T1000 (cell line): ENCODE measurements at places on chromosomes 5 and 9.

GRCh38 chr9:18639911-18640310, 166.0 kb downstream of the ADAMTSL1 start:
- no peak for DNase-seq

DNA sequence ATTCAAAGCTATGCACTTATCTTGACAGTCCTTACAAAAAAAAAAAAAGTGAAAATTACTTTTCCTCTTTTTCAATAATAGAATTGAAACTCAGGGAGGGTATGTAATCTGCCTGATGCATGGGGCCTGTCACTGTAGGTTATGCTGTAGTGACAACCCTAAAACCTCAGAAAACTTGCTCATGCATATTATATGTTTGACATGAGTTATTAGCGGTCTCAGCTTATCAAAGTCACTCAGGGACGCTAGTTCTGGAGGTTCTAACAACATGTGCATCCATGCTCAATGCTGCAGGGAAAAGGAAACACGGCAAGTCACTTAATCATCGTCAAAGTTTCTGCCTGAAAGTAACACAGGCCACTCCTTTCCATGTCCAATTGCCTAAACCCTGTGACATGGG, 78.4 kb upstream of the TMEM252 start:
- DNase-seq, result no peak

DNA sequence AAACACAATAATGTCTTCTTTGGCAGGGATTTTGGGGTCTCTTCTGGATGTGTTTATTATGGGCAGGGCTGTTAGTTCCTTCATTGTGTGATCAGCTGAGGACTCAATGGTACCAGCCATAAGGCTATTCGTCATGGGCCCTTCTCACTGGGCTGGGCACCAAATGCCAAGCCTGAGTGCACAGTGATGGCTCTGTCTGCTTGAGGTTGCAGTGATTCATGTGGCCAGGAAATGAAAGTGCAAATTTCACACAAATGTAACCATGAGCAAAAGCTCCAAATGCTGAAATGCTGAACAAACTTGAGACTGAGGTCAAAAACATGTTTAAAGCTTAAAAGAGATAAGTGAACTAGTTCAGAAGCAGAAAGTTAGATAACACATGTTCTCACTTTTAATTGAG, 191.0 kb downstream of the TARS1 start:
- DNase-seq, result no peak

GRCh38 chr5:166379517-166379916, 1911.9 kb upstream of the WWC1 start:
- DNase-seq, result no peak

GRCh38 chr5:55771175-55771655, 33.4 kb downstream of the DDX4 start:
- no peak for DNase-seq

- DNase-seq, result peak; percentile 15
Measured at GRCh38 chr5:153964880-153965645, 73.6 kb downstream of the FAM114A2 start.

DNA sequence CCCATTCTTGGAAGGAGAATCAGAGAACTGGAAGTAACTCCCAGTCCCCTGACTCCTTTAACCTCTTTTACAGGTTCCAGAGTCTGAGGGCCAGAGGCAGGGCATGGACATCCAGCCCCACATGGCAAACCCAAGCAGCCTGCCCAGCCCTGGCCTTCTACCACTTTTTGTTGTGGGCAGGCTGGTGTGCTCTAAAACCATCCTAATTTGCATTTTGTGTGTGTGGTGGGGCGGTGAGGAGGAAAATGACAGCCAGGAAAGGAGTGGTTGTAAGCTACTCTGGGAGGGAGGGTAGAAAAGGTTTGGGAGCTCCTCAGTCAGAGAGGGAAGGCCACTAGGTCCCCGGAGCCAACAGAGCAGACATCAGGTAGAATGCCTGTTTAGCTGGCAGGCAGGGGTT, 90.6 kb downstream of the PSD2 start:
- DNase-seq, result no peak

- no peak for DNase-seq
Measured at GRCh38 chr9:37407468-37407867, 15.0 kb upstream of the GRHPR start.

- no peak for DNase-seq
Measured at GRCh38 chr5:23494558-23494957, 12.9 kb upstream of the PRDM9 start.

DNA sequence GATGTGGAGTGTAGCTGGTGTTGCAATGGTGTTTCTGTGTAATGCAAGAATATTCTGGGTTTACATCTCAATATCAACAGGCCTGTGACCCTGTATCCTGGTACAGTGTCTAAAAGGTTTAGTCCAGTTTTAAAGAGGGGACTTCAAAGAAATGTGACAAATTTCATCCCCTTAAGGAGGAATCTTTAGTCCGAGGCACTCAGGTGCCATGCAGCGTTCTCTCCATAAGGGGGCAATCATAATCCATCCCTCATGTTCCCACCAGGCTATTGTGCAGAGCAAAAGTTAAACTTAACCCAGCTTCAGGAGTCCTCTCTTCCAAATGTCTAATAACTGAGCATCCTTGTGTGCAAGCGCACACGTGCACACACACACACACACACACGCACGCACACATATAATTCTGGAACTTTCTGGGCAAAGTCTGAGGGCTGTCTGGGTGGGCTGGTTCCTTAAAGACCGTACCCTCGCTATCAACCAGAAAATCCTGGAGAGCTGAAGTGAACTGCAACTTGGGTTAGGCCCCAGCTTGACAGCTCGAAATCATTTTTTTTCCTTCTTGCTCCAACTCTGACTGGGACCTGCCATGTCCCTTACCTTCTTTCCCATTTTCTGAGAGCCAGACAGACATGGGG, 46.0 kb downstream of the CRB2 start:
- no peak for DNase-seq

GRCh38 chr5:84634256-84634655, 249.6 kb upstream of the EDIL3 start:
- DNase-seq, result no peak

DNA sequence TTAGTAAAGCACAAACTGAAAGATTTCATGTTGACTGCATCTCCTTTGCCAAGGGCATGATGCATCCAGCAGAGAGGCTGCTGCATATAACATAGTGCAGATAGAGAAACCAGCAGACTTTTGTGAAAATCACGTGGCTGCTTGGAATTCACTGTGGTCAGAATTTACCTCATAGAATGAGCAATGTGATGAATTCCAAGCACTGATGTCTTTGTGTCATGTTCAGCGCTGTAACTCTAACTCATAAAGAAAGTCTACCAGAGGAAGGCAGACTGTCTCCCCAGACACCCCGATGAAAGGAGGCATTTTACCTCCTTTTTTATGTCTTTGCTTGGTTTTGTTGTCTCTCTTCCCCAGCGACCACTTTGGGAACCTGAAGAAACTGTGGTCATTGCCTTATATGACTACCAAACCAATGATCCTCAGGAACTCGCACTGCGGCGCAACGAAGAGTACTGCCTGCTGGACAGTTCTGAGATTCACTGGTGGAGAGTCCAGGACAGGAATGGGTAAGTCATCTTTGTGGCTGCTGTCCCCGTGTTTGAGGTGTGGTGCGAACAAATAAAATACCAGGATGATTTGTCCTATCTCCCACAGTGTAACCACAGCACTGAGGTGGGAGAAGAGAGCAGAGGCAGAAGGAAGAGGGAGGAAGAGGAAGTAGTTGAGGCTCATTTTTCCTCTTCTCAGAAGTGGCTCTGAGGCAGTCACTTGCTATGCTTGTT, 42.0 kb downstream of the ITK start:
- DNase-seq, result no peak

DNA sequence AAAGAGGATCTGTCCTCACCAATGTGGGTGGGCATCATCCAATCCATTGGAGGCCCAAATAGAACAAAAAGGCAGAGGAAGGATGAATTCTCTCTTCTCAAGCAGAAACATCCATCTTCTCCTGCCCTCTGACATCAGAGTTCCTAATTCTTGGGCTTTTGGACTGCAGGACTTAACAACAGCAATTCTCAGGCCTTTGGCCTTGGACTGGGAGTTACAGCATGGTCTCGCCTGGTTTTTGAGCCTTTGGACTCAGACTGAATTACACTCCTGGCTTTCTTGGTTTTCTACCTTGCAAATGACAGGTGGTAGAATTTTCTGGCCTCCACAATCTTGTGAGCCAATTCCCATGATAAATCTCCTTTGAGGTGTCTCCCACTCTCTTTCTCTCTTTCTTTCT, 60.5 kb upstream of the CD180 start:
- DNase-seq, result no peak

GRCh38 chr9:76412638-76413037, 18.4 kb upstream of the RFK start:
- no peak for DNase-seq

DNA sequence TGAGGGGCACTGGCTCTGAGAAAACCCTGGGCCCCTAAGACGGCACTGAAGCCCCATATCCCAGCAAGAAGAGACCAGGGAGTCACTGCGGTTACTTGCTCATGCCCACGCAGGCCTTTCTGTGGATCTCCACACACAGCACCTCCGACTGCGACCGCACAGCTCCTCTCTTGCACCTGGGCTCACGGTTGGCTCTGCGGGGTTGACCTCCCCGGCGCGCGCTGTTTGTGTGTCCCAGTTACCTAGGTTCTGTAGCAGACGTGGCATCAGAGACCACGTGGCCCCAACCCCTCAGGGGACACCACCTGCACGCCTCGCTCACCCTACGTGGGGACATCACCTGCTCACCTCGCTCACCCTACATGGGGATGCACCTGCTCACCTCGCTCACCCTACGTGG, 12.7 kb downstream of the LPCAT1 start:
- no peak for DNase-seq

GRCh38 chr5:34510002-34510401, 146.1 kb upstream of the RAI14 start:
- DNase-seq, result no peak

GRCh38 chr9:134760750-134761420, 119.3 kb downstream of the COL5A1 start:
- DNase-seq, result no peak
